ENCODE measurements at places on chromosomes 12 and 14. TPM values are rescaled to one million over a fixed set of nuclear protein-coding genes. Genes with fewer than 3 reads are reported as not detected.

- no peak for DNase-seq
Measured at GRCh38 chr14:99755068-99755405, 38.2 kb upstream of the EML1 start.

DNA sequence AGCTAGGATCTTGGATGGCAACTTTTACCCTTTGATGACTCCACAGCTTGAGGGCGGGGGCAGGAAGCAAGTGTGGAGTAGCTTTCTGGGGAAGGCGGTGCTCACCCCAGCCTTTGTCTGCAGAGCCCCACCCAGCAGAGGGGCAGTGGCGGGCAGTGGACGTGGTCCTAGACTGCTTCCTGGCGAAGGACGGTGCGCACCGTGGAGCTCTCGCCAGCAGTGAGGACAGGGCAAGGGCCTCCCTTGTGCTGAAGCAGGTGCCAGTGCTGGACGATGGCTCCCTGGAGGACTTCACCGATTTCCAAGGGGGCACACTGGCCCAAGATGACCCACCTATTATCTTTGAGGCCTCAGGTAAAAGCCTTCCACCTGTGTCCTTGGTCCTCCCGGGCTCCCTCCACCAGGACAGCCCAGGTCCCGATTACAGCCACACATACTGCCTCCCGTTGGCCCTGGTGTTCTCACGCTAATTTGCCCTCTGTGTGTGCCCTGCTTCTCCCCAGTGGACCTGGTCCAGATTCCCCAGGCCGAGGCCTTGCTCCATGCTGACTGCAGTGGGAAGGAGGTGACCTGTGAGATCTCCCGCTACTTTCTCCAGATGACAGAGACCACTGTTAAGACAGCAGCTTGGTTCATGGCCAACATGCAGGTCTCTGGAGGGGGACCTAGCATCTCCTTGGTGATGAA is 1.2 kb downstream of the TAPBPL start:
- peak; percentile 10 for DNase-seq

- no peak for DNase-seq
Measured at GRCh38 chr12:39846971-39847650, 227.5 kb upstream of the ABCD2 start.

GRCh38 chr14:102802834-102803523 is 25.7 kb downstream of the TRAF3 start:
- no peak for DNase-seq

DNA sequence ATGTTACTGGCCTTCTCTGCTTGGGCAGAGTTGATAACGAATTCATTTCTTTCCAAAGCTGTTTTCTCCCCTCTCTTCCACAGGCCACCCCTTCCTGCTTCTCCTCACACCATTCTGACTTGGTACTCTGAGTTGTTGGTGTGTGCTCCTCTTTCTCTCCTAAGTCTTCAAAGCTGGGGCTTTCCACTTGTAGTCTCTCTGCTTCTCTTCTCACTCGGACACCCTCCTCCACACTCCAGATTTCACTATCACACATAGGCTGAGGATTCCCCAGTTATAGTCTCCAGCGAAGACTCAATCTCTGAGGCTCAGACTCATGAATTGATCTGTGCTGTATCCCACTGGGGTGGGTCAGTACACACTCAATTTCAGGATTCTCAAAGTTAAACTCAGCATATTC is 201.0 kb downstream of the SSPN start:
- DNase-seq: no peak

DTX1 gene
- 6.2 TPM for total RNA-seq

ZBTB42 gene
- 5.4 TPM for total RNA-seq
